ENCODE measurements at places on chromosomes 6 and 20.

DNA sequence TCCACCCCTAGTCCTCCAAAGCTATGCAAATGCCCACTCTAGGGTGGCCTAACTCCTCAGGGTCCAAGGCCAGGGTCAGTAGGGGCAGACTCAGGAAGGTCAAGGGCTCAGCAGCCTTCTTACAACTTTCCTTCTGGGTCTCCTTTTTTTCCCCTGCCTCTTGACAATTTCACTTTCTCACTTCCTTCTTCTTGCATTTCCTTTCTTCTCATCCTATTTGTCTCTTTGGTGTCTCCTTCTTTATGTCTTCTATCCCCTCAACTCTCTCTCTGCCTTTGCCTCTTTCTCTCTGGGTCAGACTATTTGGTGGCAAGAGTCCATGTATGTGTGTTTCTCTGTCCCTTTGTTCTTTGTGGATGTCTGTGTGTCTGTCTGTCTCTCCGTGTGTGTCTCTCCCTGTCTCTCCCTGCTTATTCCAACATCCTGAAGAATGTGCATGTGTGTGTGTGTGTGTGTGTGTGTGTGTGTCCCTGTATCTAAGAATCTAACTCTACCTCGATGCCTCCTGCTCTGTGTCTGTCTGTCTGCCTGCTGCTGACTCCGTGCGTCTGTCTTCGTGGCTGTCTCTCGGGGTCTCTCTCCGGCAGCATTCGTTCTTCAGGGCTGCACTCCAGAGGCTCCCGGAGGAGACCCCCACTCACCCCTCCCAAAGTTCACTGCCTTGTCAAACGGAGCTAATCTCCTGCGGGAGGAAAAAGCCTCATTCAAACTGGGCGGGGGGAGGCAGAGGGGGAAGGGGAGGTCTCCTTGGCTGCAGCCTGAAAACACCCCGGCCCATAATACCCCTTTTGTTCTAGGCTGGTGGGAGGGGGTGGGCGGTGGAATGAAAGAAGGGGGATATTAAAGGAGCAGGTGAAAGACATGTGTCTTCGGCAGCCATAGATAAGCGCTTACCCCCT is 51.7 kb upstream of the FOXP4 start:
- DNase-seq, result no peak

- DNase-seq, result no peak
Observed at GRCh38 chr20:36113566-36114250, 40.8 kb upstream of the EPB41L1 start.

GRCh38 chr20:12019715-12020114 is 102.0 kb downstream of the BTBD3 start:
- no peak for DNase-seq

DNA sequence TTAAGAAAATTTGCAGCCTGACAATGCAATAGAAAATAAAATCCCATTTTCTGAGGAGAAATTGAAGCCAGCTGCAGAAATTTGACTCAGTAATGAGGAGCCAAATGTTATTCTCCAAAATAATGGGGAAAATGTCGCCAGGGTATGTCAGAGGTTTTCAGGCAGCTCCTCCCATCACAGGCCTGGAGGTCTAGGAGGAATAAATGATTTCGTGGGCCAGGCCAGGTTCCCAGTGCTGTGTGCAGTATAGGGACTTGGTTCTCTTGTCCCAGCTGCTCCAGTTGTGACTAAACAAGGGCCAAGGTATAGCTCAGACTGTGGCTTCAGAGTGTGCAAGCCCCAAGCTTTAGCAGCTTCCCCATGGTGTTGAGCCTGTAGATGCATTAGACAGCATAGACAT is 1240.8 kb upstream of the ADGRB3 start:
- DNase-seq, result no peak

DNA sequence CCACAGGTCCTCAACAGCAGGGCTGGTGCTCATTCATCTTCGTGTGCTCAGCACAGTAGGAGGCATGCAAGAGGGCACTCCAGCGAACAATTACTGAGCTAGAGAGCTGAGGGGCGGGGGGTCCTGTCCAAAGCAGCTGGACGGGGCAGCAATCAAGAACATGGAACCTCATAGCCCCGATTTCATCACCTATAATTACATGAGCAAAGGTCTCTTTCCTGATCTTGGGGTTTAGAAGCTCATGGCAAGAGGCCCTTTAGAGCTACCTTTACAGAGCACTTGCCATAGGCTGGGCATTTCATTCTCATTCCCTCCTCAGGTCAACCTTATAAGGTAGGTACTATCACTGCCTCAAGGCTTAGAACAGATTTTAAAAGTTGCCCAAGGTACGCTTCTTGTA is 10.4 kb downstream of the MOCS1 start:
- DNase-seq, result no peak

DNA sequence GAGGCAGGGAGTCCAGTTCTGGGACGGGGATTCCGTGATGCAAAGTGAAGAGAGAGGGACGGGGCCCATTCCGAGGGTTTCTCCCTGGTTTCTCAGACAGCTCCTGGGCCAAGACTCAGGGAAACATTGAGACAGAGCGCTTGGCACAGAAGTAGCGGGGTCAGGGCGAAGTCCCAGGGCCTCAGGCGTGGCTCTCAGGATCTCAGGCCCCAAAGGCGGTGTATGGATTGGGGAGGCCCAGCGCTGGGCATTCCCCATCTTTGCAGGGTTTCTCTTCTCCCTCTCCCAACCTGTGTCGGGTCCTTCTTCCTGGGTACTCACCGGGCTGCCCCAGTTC is 35.9 kb upstream of the HLA-G start:
- DNase-seq, result no peak

DNA sequence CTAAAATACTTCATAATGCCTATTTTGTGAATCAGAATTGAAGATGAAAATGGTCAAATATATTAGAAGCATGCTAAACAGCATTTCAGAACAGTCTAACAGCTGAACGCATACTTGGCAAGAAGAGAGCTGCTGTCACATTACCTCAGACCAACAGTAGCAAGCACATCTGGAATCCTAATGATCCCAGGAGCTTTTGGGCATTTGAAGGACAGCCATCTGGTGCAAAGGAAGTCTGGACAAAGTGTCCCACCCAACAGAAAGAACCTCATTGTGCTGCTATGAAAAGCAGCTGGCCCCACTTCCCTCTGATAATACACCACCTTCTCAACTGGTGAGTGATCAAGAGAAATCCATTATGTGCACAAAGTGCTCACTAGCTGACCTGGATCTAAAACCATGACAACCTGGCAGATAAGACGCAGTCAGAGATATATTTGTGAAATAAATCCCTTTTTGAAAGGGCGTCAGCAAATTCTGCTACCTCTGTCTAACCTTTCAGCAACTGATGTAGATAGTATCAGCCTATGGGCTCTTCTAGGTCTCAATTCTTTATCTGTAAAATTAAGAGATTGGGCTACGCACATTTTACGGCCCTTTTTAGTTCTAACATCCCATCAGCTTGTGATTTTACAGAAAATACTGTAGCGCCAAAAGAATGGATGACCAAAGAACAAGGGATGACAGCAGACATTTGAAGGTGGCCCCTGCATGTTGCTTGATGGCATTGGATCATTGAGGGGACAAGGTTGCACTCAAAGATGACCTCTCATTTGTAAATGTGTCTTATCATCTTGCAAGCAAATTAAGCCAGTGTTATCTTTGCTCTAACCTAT is 78.7 kb downstream of the SGK1 start:
- DNase-seq, result no peak

- DNase-seq, result no peak
Observed at GRCh38 chr20:8646716-8647115, 422.2 kb upstream of the PLCB4 start.

- DNase-seq, result no peak
Observed at GRCh38 chr20:25553819-25554296, 31.5 kb downstream of the NINL start.

- no peak for DNase-seq
Observed at GRCh38 chr20:6099819-6100218, 23.0 kb downstream of the FERMT1 start.

DNA sequence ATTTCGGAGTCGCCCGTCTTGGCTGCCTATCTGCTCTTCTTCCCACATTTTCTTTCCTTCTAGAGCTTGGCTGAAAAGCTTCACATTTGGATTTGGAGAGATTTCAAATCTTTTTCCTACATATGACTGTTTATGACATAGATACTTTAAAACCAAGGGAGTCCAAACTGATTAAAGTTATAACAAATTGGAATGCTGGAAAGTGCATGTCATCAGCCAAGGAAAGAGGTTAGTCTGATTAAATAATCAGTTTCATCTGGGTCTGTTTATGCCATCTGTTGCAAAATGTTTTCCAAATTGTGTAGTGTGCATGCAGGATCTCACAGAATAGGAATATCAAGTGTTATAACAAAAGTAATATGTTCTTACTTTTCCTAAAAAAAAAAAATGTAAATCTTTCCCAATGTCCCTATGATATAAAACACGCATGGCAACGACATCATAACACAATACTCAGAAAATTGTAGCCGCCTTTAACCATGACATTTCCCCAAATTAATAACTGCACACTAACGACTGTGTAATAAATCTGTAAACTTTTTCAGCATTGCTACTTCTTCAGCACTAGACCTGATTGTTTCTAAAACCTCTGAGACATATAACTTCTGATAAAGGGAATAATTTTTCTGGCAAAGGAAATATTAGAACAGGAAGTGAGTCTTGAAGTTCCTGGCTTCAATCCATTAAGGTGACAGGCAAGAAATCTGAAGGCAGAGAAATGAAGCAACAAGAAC is 230.2 kb upstream of the FOXQ1 start:
- no peak for DNase-seq

All from cortex of kidney (tissue), 1 donor.